ENCODE measurements at places on chromosomes 5 and 9.

DNA sequence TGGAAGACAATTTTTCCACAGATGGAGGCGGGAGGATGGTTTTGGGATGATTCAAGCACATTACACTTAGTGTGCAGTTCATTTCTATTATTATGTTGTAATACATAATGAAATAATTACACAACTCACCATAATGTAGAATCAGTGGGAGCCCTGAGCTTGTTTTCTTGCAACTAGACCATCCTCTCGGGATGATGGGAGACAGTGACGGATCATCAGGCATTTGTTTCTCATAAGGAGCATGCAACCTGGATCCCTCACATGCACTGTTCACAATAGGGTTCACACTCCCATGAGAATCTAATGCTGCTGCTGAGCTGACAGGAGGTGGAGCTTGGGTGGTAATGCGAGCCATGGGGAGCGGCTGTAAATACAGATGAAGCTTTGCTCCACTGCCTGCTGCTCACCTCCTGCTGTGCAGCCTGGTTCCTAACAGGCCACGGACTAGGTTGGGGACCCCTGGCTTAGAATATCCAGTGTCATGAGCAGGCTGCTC lies 1.6 kb downstream of the STKLD1 start:
- no peaks in the 10 kb centered on the region for H3K36me3 ChIP-seq
- H3K4me3 ChIP-seq: no peak overlapping the region
- H3K27ac ChIP-seq: no peak overlapping the region
- DNase-seq: no peak

DNA sequence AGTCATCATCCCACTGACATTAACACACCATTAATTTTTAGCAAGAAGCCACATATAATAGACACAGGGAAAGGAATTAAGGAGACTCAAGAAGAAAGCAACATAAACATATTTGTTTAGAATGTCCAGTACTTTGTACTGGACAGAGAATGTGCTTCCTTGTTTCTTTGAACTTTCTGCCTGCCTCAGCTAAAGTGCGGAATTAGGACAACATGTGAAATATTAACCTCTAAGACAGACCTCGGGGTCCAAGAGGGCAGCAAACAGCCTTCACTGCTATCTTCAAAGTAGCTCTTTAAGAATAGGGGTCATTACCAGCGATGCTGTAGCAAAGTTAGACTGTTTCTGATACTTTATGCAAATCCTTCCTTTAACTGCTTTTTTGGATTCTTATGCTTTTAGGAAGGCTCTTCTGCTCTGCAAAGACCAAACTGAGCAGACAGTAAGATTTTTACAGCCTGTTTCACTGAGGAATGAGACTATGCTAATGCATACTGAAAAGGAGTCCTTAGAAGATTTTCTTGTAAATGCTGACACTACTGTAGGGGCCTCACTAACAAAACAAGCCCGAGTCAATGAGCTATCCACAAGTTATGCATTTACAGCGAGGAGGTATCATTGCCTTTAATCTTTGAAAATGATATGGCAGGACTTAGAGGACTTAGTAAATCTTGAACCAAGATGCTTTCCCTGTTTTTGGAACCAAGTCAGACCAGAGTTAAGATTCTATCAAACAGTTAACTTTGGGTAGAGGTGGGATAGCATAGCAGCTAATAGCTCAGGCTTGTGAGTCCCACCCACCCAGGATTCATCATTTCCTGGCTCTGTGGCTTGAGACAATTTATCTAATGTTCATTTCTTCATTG lies 23.8 kb downstream of the DAB2 start:
- H3K27ac ChIP-seq: no peak overlapping the region
- H3K36me3 ChIP-seq: no peaks in the 10 kb centered on the region
- no peaks in the 10 kb centered on the region for H3K27me3 ChIP-seq
- no peak for DNase-seq
- H3K4me1 ChIP-seq: no peaks in the 10 kb centered on the region

- peak; percentile 20 for DNase-seq
- peaks cover 37% of the 10 kb centered on the region for H3K4me1 ChIP-seq
- peak overlapping the region; percentile 7 for H3K27ac ChIP-seq
- no peaks in the 10 kb centered on the region for H3K27me3 ChIP-seq
Observed at GRCh38 chr9:15513335-15513734, 2.6 kb upstream of the PSIP1 start.

DNA sequence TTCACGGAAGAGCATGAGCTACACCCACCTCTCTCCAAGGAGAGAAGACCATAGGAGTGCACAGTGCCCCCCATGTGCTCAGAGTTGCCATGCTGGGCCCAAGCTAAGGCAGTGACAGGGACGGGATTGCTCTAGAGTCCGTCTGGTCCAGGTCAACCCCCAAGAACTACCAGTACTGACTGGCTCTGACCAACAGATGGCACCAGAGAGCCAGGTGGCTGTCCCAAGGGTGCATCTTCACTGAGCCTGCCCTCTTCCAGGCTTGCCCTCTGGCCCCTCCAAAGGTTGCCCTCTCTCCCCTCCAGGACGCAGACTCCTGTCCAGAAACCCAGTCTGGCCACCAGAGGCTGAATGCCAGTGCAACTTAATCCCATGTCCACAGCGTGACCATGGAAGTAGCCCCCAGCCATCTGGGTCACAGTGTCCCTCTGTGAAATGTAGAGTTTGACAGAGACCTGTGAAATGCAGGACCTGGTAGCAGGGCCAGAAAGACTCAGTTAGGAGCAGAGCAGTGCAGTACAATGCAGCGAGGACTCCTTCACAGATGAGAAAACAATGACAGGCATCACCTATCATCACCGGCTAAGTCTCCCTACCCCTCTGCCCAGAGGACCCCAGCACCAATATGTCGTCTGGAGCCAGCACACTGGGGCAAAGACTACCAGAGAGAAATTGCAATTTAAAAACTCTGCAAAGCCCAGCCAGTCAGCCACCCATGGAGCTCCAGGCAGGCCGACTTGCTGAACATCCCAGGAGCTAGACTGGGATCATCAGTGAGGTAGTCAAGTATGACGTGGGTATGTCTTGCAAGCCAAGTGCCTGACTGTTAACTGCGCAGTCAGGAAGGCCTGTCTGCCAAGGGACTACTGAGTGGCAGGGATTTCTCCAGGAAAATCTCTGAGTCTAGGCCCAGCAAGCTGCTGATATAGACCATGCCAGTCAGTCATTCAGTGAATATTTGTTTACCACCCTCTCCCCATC lies 7.7 kb upstream of the SKP1 start:
- H3K27me3 ChIP-seq: no peaks in the 10 kb centered on the region
- H3K27ac ChIP-seq: no peak overlapping the region
- H3K4me1 ChIP-seq: peaks cover 6% of the 10 kb centered on the region
- H3K36me3 ChIP-seq: no peaks in the 10 kb centered on the region
- no peak overlapping the region for H3K4me3 ChIP-seq

GRCh38 chr5:56817263-56818014 lies 2.1 kb downstream of the MAP3K1 start:
- H3K27me3 ChIP-seq: no peaks in the 10 kb centered on the region
- DNase-seq: peak; percentile 56
- no peaks in the 10 kb centered on the region for H3K36me3 ChIP-seq
- H3K4me3 ChIP-seq: peak overlapping the region; percentile 97

- DNase-seq: no peak
- H3K36me3 ChIP-seq: no peaks in the 10 kb centered on the region
- no peak overlapping the region for H3K27ac ChIP-seq
Observed at GRCh38 chr9:113808391-113809358, 67.4 kb upstream of the ZNF618 start.

GRCh38 chr9:89536145-89536574 lies 38.2 kb upstream of the SEMA4D start:
- no peak overlapping the region for H3K4me3 ChIP-seq
- H3K36me3 ChIP-seq: no peaks in the 10 kb centered on the region
- H3K27ac ChIP-seq: no peak overlapping the region
- peaks cover 30% of the 10 kb centered on the region for H3K4me1 ChIP-seq
- no peaks in the 10 kb centered on the region for H3K27me3 ChIP-seq

DNA sequence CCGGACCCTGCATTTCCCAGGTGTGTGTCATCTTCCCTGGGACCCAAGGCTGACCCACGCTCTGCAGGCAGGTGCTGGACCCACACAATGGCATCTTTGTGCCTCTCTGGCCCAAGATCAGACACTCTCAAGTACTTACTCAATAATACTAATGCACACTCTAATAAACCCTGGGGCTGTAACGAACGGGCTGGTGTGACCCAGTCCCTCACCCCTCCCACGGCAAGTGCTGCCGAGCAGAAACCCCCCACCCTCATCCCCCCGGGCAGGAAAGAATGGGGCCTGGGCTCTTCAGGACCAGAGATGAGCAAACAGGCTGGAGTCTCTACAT lies 1.1 kb upstream of the OBP2B start:
- H3K27ac ChIP-seq: no peak overlapping the region
- no peaks in the 10 kb centered on the region for H3K4me1 ChIP-seq
- H3K4me3 ChIP-seq: no peak overlapping the region
- no peaks in the 10 kb centered on the region for H3K36me3 ChIP-seq

DNA sequence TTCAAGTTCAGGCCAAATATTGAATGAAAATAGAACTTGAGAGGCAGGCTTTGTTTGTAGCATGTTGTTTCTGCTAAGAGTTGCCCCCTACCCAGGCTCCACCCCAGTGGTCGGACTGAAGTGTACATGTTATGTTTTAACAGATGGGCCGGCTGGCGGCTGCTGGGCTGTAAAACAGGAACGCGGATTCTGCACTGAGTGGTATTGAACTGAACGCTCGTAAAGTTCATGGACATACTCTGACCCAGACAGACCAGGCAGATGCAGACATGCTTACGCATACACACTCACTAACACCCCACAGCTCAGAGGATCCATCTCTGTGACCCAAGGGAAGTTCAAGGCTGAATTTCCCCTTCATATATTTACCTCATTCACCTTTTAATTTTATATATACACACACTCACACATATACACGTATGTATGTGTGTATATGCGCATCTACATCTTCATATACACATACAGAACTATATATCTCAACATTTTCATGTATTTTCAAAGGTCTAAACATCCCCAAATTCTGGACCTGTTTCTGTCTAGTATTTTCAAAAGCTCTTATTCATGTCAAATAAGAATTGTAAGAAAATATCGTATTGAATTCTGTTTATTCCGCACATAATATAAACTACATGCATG lies 1.4 kb downstream of the MARCHF3 start:
- no peaks in the 10 kb centered on the region for H3K36me3 ChIP-seq
- H3K27ac ChIP-seq: no peak overlapping the region
- no peaks in the 10 kb centered on the region for H3K27me3 ChIP-seq
- DNase-seq: peak; percentile 61

- no peak overlapping the region for H3K27ac ChIP-seq
- no peak overlapping the region for H3K4me3 ChIP-seq
- DNase-seq: no peak
- no peaks in the 10 kb centered on the region for H3K36me3 ChIP-seq
Observed at GRCh38 chr5:60961685-60962084, 16.7 kb downstream of the NDUFAF2 start.

GRCh38 chr5:141040093-141040770 lies 10.9 kb upstream of the PCDHB1 start:
- no peak overlapping the region for H3K27ac ChIP-seq
- no peaks in the 10 kb centered on the region for H3K4me1 ChIP-seq
- no peaks in the 10 kb centered on the region for H3K36me3 ChIP-seq
- no peaks in the 10 kb centered on the region for H3K27me3 ChIP-seq
- DNase-seq: peak; percentile 1

DNA sequence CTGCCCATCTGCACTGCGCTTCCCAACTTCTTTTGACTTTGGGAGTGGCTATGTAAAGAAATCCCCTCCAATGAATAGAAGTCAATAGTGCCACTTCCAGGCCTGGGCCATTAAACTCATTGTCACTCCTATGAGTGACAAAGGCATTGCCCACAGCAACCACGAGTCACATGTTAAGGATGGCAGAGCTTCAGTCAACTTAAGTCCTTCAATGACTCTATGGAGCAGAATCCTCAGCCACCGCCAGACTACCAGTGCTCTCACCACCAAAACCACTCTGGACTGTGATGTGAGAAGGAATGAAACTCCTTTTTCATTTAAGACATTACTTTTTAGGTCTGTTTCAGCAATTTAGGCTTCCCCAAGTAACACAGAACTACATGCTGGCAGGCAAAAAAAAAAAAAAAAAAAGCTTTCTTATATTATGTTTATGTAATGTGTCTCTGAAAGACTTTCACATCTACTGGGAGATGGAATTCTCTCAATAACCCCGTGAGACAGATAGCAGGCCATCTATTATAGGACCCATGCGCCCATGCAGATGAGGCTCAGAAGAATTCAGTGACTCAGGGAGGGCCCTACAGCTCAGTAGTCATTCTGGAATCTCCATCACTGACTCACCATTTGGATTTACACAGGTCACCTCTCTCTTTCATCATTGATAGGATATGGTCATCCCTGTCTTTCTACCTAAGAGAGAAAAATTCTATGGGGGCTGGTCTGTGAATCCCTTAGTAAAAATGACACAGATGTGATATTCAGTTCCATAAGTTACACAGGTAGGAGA lies 180.5 kb downstream of the CEMIP2 start:
- H3K27me3 ChIP-seq: peaks cover 3% of the 10 kb centered on the region
- no peak overlapping the region for H3K4me3 ChIP-seq
- no peak overlapping the region for H3K27ac ChIP-seq

GRCh38 chr5:135112008-135112725 lies 78.1 kb upstream of the PITX1 start:
- no peak overlapping the region for H3K4me3 ChIP-seq
- H3K27me3 ChIP-seq: no peaks in the 10 kb centered on the region
- no peaks in the 10 kb centered on the region for H3K4me1 ChIP-seq
- H3K27ac ChIP-seq: no peak overlapping the region
- DNase-seq: no peak
- no peaks in the 10 kb centered on the region for H3K36me3 ChIP-seq

GRCh38 chr9:137680444-137681358 lies 61.9 kb downstream of the EHMT1 start:
- H3K4me3 ChIP-seq: no peak overlapping the region
- H3K4me1 ChIP-seq: peaks cover 53% of the 10 kb centered on the region
- H3K27me3 ChIP-seq: no peaks in the 10 kb centered on the region
- H3K27ac ChIP-seq: peak overlapping the region; percentile 78
- DNase-seq: no peak

- no peak overlapping the region for H3K27ac ChIP-seq
- no peak for DNase-seq
- peaks cover 2% of the 10 kb centered on the region for H3K27me3 ChIP-seq
- H3K4me1 ChIP-seq: peaks cover 14% of the 10 kb centered on the region
Observed at GRCh38 chr5:93566091-93566490, 14.9 kb downstream of the NR2F1-AS1 start.

GRCh38 chr9:6549106-6549800 lies 96.3 kb downstream of the GLDC start:
- H3K27ac ChIP-seq: no peak overlapping the region
- no peak for DNase-seq
- no peaks in the 10 kb centered on the region for H3K36me3 ChIP-seq
- no peak overlapping the region for H3K4me3 ChIP-seq
- H3K4me1 ChIP-seq: no peaks in the 10 kb centered on the region
- no peaks in the 10 kb centered on the region for H3K27me3 ChIP-seq

GRCh38 chr5:40937075-40937474 lies 27.8 kb downstream of the C7 start:
- no peak for DNase-seq
- H3K4me1 ChIP-seq: no peaks in the 10 kb centered on the region
- H3K4me3 ChIP-seq: no peak overlapping the region
- no peaks in the 10 kb centered on the region for H3K36me3 ChIP-seq
- no peaks in the 10 kb centered on the region for H3K27me3 ChIP-seq

GRCh38 chr5:158275511-158275910 lies 416.6 kb upstream of the CLINT1 start:
- H3K4me1 ChIP-seq: no peaks in the 10 kb centered on the region
- no peaks in the 10 kb centered on the region for H3K27me3 ChIP-seq
- DNase-seq: no peak
- H3K36me3 ChIP-seq: no peaks in the 10 kb centered on the region
- H3K4me3 ChIP-seq: no peak overlapping the region

GRCh38 chr5:6729386-6730310 lies 16.4 kb downstream of the TENT4A start:
- DNase-seq: no peak
- no peaks in the 10 kb centered on the region for H3K36me3 ChIP-seq
- peaks cover 33% of the 10 kb centered on the region for H3K4me1 ChIP-seq
